EH (cell line): ENCODE measurements at places on chromosomes 2 and 18.
A peak's percentile ranks its signal among the peaks of the same experiment; 100 is the strongest.

DNA sequence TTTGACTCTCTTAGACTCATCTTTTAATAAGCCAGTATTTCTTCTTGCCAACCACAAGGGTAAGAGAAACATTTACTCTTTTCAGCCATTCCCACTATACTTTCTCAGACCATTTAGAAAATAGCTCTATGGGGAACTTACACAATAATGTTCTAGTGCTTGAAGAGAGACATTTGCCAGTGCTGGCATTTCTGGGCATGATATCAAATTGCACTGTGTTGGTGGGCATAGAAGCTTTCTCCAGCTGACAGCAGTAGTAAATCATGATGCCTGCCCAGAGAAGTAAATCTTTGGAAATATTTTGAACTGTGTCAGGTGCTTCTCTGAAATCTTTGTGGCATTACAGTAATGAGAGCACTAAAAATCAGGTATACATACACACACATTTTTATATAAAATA is 346.6 kb downstream of the CBLN2 start:
- DNase-seq, result no peak

DNA sequence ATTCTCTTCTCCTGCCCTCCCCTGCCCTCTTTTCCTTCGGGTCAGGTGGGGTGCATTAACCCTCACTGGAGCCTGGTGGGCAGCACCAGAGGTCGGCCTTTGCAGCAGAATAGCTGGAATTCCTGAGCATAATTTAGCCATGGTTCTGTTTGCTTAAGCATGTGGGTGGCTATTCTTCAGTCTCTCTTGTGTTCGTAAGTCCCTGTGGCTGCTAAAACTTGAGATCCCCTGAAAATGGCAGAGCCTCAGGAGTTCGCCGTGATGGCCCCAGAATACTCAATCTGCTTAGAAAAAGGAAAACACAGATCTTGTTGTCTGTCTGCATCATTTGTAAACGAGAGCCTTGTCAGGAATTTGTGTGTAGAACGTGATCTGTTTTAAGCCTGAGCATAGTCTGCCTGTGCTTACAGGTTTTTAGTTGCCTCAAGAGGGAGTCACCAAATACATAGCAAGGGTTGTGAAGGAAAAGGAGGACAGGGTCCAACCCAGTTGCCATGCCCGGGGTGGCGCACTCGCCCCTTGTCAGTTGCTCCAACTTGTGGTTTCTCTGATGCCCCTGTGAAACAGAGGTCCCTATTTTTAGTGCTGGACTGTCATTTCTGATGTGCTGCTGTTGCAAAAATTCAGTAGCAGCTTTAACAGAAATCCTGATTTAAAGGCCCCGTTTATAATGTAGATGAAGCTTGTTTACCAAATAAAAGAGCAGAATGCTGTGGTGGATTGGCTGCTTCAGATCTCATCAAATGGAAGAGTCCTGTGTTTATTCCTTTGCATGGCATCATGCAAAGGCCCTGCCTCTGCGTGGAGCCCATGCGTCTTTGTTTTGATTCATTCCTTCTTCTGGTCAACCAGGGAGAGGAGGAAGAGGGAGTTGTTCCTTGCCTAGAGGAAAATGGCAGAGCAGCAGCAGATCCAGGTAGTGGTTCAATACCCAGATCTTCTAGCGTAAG is 74.8 kb downstream of the WDSUB1 start:
- peak; percentile 23 for DNase-seq

GRCh38 chr2:217794133-217794986 is 208.4 kb downstream of the TNS1 start:
- DNase-seq, result peak; percentile 30

GRCh38 chr2:157875641-157876065 is 477 bp downstream of the ACVR1 start:
- DNase-seq, result no peak

DNA sequence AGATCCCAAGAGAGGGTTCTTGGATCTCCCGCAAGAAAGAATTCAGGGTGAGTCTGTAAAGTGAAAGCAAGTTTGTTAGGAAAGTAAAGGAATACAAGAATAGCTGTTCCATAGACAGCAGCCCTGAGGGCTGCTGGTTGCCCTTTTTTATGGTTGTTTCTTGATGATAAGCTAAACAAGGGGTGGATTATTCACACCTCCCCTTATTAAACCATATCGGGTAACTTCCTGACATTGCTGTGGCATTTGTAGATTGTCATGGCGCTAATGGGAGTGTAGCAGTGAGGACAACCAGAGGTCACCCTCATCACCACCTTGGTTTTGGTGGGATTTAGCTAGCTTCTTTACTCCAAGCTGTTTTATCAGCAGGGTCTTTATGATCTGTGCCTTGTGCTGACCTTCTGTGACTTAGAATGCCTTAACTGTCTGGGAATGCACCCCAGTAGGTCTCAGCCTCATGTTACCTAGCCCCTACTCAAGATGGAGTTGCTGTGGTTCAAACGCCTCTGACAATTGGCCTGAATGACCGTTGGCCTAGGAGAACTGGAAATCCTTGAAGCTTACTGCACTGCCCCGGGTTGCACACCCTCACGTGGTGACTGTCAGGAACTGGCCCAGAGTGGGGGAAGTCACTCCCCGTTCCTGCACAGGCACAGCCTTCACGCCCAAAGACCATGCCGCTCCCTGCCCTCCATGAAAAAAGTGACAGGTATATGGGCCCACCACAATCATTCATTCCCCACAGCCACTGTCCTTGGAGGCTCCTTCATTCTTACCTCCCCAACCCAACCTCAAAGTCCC is 136.9 kb downstream of the SEPTIN10 start:
- DNase-seq, result no peak

- no peak for DNase-seq
These were observed 543.0 kb upstream of the TNP1 start for GRCh38 chr2:217402761-217403383.

- peak; percentile 72 for DNase-seq
These were observed 111.9 kb downstream of the KCTD1 start for GRCh38 chr18:26436176-26437051.

GRCh38 chr2:105038383-105039061 is 653 bp downstream of the MRPS9 start:
- DNase-seq, result peak; percentile 7

- DNase-seq, result no peak
These were observed 740.7 kb downstream of the DPP10 start for GRCh38 chr2:115183144-115183543.

DNA sequence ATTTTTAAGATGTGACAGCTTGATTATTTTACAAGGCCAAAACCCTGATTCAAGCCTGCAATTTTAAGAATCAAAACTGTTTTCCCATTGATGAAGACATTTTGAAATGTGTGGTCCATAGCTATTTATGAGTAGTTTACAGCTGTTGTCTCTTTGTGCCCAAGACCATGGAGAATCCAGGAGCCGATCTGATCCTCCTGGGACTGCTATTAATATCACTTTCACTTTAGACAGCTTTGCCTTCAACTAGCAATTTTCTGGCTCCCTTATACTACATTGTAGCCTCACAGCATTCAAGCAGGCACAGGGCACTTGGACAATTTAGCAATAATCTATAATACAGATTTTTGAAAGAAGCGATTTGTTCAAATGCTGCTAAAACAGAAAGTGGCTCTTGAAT is 172.9 kb downstream of the SLC8A1 start:
- DNase-seq, result peak; percentile 54

DNA sequence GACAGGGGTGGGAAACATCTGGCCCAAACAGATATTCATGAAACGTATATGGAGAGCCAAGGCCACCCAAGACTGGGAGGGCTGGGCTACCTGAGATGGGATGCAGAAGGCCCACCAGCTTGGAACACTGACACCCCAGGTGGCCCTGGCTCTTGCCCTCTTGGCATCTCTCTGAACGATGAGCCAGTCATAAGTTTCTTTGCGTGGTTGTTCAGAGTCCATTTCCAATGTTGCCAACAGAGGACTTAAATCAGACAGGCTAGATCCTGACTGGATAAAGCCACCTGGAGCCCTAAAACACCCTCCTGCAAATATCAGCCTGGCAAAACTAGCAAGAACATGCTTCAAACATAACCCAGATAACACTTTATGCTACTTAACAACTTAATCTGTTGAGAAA is 42.6 kb downstream of the LPIN2 start:
- no peak for DNase-seq

- DNase-seq, result no peak
These were observed 159.3 kb downstream of the GFPT1 start for GRCh38 chr2:69227716-69228115.

DNA sequence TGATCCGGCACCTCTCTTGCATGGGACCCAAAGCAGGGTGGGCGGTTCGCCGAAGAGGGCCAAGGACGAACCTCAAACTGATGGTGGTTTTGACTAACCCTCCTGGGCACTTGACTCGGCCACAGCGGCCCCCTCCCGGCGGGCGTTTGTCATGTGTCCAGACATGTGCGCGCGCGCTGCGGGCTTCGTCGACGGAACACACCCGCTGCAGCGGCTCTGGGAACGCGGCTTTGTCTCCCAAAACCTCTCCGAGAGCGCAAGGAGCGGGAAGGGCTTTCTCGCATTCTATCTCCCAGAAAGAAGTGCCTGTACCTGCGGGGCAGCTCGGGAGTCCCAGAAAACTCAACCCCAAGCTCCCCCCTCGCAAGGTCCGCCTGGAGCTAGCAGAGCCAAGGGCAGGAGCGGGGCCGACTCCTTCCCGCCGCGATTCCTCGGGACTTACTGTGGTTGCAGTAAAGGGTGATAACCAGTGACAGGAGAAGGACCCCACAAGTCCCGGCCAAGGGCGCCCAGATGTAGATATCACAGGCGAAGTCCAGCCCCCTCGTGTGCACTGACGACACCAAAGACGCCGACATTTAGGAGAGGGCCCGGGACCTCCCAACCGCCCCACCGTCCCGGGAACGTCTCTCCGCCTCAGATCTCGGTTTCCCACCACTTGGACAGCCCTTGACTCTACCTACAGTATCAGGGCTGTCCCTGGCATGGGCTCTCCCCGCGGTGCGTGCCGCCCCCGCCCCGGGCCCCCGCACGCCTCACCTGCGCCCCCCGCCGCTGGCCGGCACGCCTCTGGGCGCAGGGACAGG is 1.6 kb downstream of the CD8A start:
- no peak for DNase-seq

DNA sequence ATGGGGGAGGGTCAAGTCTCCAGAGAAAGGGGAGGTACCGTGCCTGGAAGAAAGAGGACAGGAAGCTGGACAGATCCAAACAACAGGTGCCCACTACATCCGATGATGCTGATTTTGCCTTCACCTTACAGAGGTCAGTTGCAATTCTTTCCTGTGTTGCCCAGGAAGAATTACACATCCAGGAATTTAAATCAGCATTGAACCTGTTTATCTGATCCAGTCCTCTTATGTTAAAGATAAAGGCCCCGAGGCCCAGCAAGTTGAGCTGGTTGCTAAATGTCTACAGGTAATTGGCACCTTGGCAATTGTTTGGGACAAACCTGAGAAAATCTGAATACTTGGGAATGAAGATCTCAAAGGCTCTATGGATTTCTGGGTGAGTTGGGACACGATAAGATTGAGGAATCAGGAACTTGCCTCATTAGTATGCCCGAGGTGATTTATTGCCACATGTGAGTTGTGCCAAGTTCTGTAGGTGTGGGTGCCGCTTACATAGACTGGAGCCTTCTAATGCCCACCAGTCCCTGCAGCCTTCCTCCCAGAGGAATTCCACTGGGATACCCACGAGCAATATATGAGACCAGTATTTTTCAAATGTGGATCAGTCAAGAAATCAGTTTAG is 6.9 kb upstream of the CNNM4 start:
- DNase-seq, result no peak

GRCh38 chr18:49025767-49026500 is 75.2 kb upstream of the SMAD7 start:
- DNase-seq, result no peak

DNA sequence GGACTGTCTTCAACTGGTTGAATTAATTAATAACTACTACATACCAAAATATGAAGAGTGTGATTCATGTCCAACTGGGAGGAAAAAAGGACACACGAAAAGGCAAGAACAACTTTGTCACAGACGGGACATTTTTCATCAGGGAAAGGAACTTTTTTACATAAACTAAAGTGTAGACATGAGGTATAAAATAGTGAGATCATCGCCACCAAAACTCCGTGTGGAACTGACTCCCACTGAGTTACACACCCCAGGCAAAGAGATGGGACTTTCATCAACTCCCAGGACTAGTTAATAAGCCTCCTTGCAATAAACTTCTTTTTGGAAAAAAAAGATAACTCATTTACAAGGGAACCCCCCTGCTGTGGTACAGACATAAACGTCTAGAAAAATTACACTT is 12.9 kb upstream of the NMI start:
- peak; percentile 51 for DNase-seq

- no peak for DNase-seq
These were observed 43.9 kb downstream of the SOX11 start for GRCh38 chr2:5736050-5736449.

DNA sequence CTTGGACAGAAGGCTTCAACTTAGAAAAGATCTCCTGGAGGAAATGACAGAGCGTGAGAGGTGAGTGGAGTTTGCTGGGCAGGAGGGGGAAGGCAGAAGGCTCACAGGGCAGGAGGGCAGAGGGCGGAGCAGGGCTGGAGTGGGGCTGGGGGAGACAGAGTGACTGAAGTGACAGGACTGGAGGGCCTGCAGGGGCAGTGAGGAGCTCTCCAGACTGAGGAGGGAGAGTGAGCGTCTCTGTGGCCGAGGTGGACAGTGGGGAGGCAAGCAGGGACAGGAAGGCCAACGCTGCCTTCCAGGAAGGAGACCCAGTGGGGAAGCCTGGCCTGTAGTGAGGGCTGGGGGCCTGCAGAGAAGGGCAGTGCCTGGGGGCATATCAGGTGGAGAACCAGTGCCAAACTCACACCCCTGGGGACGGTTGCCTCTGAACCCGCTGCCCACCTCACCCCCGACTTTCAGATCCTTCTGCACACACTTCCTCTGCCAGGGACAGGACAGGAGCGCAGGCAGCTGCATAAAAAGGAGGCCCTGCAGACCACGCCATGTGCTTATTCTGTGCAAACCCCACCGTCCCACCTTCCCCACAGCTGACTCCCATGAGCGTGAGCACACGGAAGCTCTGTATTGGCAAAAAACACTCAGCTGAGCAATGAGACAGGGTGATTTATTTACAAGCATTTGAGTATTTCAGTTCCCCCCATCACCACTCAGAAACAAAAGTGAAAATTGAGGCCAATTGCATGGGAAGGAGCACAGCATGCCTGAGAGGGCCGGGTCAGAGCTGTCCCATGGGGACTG is 244.3 kb downstream of the FAM210A start:
- DNase-seq, result no peak

GRCh38 chr18:44039826-44040225 is 640.9 kb upstream of the SETBP1 start:
- no peak for DNase-seq

GRCh38 chr2:9334761-9335160 is 88.6 kb downstream of the ITGB1BP1 start:
- no peak for DNase-seq

DNA sequence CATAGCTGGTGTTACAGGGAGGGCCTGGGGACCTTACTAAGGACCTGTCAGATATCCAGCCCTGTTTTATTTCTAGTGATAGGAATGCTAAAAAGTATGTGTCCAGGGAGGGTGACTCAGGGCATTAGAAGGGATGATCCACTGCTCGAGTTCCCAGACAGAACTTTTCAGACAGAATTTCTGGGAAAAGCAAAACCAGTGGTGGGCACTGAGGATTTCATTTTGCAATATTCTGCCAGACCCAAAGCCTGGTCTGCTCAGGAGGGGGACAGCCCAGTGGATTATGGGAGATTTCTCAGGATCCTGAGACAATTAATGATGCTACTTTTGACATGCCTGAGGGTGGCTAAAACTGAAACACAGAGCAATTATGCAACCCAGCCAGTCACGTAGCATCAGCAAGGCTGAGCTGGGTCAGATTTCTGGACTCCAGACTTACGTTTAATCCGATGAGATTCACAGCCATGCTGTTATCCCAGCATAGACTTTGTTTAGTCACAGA is 4.7 kb upstream of the KCNE4 start:
- peak; percentile 98 for DNase-seq

- DNase-seq, result no peak
These were observed 24.2 kb downstream of the CNRIP1 start for GRCh38 chr2:68295516-68295915.
